ENCODE measurements at places on chromosomes 2 and 18.

GRCh38 chr2:70340761-70341476, 39.1 kb upstream of the FAM136A start:
- DNase-seq, result peak; percentile 64

GRCh38 chr18:75524841-75525240, 97.3 kb upstream of the SMIM21 start:
- DNase-seq, result no peak

GRCh38 chr18:79755496-79756142, 42.1 kb upstream of the KCNG2 start:
- DNase-seq, result no peak

- no peak for DNase-seq
Observed at GRCh38 chr2:73448856-73449255, 63.2 kb downstream of the ALMS1 start.

GRCh38 chr2:59584958-59585357, 968.5 kb downstream of the BCL11A start:
- no peak for DNase-seq

DNA sequence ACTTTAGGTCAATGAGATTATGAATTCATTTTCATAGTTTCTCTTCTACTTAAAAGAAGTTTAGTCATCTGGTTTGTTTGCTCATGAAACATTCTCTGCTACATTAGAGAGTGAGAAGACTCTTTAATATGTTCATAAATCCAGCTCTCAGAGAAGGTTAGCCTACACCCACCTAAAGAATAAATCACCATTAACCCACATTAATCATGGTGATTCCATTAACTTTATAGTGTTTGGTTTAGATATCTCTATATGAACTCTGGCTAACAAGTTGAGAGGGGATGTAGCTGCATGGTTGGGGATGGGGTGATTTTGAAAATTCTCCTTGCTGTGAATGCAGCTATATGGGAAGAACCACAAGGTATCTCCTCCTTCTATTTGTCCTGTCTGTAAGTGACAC, 10.7 kb downstream of the TFPI start:
- no peak for DNase-seq

DNA sequence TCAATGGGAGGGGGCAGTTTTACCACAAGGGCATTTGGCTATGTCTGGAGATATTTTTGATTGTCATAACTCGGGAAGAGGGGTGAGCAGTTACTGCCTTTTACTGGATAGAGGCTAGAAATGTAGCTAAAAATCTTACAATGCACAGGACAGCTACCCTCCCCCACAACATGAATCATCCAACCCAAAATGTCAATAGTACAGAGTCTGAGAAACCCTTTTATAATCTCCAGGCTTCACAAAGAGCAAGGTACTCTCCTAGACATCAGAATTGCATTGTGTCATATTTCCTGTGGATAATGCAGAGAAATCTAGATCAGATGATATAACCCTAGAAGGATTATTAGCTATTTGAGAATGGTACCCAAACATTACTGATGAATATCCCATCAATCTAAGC, 277.1 kb upstream of the NRP2 start:
- DNase-seq, result no peak

DNA sequence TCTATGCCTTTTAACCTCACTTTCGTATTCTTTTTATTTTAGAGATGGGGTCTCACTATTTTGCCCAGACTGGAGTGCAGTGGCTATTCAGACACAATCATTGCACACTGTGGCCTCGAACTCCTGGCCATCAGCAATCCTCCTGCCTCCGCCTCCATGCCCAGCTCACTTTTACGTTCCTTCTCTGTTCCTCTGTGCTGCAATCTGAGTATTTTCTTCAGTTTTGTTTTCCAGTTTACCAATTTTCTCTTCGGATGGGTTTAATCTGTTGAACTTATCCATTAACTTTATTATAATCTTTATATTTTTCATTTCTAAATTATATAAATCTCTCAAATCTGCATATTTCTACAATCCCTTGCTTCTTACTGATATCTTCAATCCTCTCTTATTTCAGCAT, 38.6 kb downstream of the SIGLEC15 start:
- DNase-seq, result no peak

DNA sequence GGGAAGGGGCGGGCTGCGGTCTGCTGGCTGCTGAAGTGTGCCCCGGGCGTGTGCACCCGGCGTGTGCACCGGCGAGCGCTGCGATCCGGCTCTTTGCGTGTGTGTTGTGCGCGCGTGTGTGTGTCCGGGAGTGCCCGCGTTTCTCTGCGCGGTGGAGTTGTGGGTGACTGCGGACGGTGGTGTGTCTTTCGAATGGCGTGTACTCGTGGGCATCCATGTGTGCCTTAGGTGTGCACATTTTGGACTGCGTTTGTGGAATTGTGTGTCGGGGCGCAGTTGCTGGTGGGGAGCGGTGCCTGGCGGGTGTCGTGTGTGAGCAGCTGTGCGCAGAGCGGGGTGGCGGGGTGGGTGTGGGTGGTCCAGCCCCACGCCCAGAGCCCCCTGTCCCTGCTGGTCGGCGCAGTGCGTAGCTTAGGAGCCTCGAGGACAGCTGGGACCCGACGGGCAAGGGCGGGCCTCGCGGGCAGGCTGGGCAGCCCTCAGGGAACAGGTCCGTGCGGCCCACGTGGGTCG, 533 bp downstream of the HPCAL1 start:
- DNase-seq, result no peak

DNA sequence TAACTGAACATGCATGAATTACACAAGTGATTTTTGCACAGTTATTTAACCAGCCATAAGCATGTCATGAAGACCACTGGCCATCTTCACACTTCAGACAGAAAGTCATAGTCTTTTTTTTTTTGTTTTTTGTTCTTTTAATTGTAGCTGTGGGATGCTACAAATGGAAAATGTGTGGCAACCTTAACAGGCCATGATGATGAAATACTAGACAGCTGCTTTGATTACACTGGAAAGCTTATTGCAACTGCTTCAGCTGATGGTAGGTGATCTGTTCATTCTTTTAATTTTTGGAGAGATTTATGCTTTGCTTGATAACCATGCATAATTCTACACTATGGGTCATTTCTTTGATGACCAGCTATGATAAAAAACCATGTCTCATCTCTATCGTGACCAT, 35.6 kb downstream of the DAW1 start:
- no peak for DNase-seq

- DNase-seq, result no peak
Observed at GRCh38 chr2:225340923-225341322, 58.6 kb upstream of the NYAP2 start.

- no peak for DNase-seq
Observed at GRCh38 chr2:122481244-122481622, 725.8 kb downstream of the TSN start.

- peak; percentile 51 for DNase-seq
Observed at GRCh38 chr18:3281456-3282400, 19.8 kb downstream of the MYL12B start.

DNA sequence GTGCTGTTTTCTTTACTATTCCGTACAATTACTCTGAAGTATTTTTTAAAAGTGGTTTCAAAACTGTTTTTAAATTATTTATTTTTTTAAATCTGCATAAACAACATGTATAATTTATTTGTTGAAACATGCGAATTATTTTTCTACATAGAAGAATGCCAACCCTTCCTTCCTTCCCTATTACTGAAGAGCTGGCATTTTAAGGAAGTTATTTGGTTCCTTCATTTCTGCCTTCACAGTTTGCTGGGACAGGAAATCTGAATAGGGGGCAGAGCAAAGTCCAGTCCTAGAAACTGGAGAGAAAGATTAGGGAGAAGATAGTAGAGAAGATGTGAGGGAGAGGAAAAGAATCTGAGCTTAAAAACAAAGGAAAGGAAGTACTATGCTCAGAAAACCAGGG, 146.7 kb upstream of the ACVR2A start:
- DNase-seq, result no peak

GRCh38 chr2:190490502-190490901, 44.0 kb downstream of the NEMP2 start:
- DNase-seq, result no peak

DNA sequence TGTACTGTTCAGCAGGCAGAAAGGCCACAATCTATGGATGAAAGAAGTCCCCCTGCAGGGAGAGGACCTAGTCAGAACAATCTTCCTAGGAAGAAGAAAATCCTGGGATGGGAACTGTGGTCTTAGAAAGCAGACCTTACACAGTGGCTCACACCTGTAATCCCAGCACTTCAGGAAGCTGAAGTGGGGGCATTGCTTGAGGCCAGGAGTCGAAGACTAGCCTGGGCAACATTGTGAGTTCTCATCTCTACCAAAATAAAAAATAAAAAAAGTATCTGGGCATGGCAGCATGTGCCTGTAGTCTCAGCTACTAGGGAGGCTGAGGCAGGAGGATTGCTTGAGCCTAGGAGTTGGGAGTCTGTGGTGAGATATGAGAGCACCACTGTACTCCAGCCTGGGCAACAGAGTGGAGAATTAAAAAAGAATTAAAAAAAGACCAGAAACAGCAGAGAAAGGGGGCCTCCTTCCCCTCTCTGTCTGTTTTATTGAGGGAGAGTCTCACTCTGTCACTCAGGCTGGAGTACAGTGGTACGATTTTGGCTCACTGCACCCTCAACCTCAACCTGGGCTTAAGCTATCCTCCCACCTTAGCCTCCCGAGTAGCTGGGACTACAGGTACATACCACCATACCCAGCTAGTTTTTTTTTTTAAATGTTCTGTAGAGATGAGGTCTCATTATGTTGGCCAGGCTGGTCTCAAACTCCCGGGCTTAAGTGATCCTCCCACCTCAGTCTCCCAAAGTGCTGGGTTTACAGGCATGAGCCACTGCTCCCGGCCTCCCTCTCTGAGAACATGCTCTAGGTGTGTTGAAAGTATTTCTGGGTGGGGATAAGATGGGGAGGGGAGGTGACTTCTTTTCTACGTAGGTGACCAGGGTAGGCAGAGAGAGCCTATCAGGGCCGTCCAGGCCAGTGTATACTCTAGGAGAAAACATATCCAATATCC, 7.4 kb downstream of the RHOB start:
- DNase-seq, result no peak

DNA sequence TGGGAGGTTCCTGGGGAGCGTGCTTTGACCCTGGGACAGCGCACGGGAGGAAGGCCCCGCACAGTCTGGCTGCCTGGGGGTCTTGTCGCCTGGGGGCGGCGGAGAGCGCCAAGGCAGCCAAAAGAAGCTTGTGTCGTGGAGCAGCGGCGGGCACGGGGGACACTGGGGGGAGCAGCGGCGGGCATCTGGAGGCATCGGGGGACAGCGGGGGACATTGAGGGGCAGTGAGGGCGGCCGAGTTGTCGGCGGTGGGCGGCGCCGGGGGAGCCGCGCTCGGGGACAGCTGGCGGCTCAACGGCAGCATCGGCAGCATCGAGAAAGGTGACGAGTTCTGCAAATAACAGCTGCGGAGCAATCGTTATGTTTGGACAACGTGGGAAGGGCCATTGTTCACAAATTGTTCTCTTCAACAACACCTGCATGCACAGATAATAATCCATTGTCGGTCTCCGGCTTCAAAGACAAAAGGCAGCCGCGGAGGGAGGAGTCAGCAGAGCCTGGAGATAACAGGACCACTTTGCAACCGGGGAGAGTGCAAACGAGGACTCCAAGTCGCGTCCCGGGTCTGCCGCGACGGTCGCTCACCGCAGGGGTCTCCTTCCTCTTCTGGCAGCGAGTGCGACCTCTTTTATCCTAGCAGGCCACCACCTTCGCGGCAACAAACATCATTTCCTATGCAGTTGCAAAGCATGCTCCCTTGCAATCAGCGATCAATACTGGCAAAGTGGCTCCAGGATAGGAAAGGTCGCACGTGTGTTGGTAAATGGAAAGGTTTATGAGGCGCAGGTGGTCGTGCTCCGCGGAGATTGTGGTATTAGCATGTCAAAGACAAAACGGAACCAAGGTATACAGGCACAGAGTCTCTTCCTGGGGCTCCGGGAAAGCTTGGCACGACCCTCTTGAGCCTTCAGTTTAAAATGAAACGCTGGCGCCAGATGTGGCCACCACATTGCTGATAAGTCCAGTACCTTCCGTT, 132.3 kb upstream of the DLX2 start:
- no peak for DNase-seq

DNA sequence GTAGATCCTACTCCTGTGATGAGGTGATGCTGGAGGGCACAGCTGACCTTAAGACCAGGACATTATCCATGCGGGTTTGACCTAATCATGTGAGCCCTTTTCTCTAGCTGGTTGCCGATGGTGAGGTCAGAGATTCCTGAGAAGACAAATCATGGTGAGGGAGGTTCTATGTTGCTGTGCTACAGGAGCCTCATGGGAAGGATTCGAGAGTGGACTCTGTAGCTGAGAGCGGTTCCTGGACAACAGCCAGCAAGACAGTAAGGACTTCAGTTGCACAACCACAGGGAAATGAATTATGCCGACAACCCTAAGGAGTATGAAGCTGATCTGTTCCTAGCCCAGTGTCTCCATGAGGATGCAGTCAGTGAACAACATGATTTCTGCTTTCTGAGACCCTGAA, 80.4 kb downstream of the EPB41L3 start:
- DNase-seq, result no peak

GRCh38 chr2:145290986-145291385, 771.1 kb upstream of the ZEB2 start:
- DNase-seq, result no peak

DNA sequence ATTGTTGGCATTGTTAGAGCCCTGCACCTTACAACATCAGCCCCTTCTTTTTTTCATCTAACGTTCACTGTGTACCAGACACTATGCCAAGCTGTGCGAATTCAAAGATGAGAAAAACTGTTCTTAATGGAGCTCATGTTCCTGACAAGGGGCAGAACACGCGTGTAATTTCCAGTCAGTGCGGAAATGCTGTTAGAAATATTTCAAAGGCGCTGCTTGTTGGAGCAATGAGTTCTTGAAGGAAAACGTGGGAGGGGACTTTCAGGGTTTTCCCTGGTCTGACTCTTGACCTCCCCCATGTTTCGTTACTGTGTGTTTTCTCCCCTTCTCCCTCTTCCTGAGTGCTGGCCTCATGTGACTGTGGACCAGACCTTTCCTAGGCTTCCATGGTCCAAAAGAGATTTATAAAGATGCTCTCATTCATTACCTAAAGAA, 1.5 kb downstream of the MTHFD2 start:
- DNase-seq, result peak; percentile 29

DNA sequence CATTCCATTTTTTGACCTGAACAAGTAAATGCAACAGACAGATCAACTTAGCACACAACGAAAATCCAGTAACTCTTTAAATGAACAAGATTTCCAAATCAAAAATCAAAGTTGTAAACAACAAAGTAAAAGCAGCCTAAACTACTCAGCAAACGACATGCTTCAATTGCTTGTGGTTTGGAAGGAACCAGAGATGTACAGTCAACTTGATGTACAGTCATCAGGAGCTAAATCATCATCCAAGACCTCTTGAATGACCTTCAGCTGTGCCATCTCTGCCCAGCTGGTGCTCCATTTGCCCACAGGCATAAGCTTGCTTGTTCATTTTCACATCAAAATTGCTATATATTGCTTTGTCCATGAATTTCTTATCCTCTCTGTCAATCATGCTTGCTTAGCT, 109.8 kb downstream of the UPP2 start:
- no peak for DNase-seq

- DNase-seq, result no peak
Observed at GRCh38 chr2:164824872-164825271, 16.8 kb downstream of the COBLL1 start.
